ENCODE measurements at places on chromosomes 4 and X. TPM values are rescaled to one million over a fixed set of nuclear protein-coding genes. Genes with fewer than 3 reads are reported as not detected.

Gene FAM184B
- not detected for total RNA-seq

Gene MAOA
- total RNA-seq = 90.5 TPM

Gene MAOB
- total RNA-seq = 69.9 TPM

- no peak for DNase-seq
Observed at GRCh38 chr4:23484689-23485088, 405.2 kb downstream of the PPARGC1A start.

GRCh38 chr4:42785817-42786216, 106.7 kb upstream of the GRXCR1 start:
- DNase-seq = no peak

DNA sequence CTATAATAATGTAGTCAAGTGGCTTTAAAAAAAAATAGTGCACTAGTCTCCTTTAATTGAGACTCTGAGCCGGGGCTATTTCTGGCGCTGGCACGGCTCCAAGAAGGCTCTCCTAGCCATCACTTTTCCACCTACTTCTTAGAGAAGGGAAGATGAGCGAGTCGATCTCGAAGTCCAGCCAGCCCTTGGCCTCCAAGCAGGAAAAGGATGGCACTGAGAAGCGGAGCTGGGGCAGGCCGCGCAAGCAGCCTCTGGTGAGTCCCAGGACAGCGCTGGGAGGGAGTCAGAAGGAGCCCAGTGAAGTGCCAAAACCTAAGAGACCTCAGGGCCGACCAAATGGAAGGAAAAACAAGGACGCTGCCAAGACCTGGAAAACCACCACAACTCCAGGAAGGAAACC, 531.9 kb downstream of the MAGEB5 start:
- peak; percentile 76 for DNase-seq

DNA sequence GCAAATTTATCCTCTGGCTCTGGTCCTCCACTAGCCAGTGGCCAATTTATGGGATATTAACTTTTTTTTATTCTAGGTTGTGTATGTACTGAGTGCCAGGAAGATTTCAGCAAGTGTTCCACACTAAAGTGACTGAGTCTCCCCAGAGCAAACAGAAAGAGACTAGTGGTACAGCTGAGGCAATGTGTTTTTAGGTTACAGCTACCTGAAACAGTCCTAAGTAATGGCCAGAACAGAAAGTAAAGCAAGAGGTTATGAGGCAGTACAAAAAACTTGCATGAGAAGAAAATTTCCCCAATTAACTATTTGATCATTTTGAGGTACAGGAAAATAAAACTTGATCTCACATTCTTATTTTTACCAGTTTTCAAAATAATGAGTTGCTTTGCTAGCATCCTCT, 31.2 kb downstream of the PRDM8 start:
- no peak for DNase-seq

GRCh38 chr4:3836756-3837601, 70.8 kb downstream of the ADRA2C start:
- DNase-seq = no peak

DNA sequence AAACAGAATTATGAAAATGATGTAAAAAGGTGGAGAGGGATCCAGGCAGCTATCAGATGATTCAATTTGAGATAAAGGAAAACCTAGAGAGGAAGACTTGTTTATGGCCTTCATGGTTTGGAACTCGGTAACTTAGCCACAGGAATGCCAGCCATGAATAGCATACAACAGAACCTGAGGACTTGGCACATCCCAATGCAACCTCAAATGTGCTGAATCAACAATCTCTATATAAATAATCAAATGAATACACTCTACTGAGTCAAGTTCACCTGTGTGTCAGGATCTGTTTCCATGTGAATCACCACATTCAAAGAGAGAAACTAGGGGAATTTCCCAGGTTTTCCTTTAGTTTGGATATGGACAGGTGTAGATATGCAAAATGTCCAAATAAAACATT, 86.9 kb downstream of the MBNL3 start:
- no peak for DNase-seq

DNA sequence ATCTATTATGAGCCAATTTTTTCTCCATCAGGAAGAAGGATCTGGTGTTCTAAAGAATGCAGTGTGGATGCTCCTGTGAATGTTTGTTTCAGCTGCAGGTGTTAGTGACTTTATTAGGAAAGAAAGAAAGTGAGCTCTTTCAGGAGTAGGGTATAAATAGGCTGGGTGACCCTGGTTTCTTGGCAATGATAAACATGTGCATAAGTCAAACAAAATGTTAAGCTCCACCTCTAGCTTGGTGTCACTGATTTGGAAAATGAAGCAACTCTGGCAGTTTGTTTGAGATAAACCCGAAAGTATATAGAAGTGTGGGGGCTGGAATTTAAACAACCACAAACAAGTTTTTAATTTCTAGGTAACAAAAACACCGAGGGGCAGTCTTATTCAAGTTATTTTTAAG, 152.3 kb downstream of the COL4A6 start:
- DNase-seq = no peak

DNA sequence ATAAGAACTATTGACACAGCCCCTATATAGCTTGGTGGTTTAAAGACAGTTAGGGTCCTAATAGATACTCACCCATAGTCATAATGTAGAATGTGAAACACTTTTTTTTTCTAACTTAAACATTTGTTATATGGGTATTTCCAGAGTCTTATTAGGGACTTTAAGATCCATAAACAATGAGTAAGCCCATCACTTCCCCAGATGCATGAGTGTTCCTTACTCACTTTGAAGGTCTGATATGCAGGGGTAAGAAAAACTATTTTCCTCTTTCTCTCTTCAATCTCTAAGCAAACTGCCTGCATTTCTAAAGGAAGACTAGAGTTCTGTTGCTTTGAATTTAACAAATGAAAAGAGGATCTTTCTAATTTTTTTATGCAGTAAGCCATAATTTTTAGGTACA, 443.6 kb upstream of the PITX2 start:
- no peak for DNase-seq

DNA sequence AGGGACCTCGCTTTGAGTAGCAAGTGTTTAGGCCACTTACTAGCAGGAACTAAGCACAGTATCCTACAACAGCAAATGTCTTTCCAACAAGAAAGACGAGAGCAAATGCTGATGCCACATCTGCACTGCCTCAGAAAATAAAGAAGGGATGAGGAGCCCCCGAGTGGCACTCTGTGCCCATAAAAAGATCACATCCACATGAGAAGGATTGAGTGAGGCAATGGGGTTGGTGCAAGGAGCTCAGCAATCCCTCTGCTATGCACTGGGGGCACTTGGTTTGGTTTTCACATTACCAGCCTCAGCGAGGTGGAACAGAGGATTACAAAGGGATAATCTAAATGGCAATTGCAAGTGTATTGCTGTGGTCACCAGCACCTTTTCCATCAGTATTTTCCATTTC, 252.8 kb upstream of the SLC7A11 start:
- DNase-seq = no peak

- no peak for DNase-seq
Observed at GRCh38 chr4:127709456-127709855, 20.7 kb upstream of the SLC25A31 start.

GRCh38 chrX:129653971-129654651, 645 bp downstream of the APLN start:
- DNase-seq = peak; percentile 85

DNA sequence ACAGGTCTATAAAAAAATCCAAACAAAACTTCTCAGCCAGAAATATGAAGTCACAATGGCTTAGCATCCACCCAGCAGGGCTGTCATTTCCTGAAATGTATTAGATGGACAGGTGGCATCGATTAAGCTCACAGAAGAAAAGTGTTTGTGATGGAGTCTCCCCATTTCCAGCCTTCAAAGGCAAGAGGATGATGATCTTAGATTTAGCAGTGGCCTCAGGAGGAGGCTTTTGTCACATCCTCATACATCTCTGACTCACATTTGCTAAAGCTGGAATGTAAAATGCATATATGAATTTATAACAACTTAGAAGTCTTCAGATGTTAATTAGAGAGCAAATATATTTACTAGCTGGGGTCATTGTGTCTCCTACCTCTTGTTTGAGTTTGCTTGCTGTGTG, 441.9 kb downstream of the SPRY1 start:
- no peak for DNase-seq
